NCI-H187 (cell line): ENCODE measurements at places on chromosomes 13 and 19.

- DNase-seq: no peak
These were observed 58.3 kb downstream of the KLF2 start for GRCh38 chr19:16382775-16383543.

DNA sequence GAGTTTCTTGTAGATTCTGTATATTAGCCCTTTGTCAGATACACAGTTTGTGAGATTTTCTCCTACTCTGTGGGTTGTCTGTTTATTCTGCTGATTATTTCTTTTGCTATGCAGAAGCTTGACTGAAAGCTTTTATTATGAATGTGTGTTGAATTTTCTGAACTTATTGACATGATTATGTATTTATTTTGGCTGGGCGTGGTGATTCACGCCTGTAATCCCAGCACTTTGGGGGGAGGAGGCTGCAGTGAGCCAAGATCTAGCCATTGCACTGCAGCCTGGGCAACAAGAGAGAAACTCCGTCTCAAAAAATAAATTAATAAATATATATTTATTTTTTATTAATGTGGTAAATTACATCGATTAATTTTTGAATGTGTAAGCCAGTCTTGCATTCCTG lies 78.9 kb downstream of the DNAJC15 start:
- no peak for DNase-seq

DNA sequence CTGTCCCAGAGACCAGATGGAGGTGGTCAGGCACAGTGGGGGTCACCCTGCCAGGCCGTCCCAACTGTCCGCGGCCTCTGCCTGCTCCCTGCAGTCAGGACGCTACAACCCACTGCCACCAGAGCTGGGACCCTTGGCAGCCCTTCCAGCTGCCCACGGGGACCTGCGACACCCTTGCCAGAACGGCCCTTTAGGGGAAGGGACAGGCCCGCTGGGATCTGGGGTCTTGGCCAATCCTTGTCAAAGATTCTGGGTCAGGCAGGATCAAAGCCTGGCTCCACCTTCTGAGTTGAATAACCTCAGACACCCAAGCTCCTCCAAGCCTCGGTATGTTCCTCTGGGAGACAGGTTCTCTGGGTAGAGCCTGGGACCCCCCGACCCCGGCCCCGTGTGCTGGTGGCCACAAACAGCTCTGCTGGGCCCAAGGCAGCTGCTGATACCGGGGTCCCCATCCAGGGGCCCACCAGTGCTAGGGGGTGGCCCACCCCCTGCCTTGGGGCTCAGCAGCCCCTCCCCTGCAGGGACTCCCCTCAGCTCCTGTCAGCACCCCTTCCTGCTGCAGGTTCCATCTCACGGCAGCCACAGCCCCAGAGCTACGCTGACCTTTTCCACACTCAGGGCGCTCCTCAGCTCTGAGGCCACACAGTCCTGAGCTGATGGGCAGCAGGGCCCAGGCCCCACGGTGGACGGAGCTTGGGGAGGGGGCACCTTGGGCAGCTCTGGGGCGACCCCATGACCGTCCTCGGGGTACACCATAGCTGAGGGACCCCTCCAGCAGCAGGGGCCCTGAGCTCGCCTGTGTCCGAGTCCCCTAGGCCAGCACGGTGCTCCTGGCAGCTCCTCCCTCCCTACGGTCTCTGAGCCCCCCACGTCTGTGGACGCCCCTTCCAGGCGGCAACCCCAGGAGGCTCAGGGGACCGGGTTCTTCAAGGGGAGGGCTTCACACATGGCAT lies 18.4 kb downstream of the SBNO2 start:
- DNase-seq: no peak

DNA sequence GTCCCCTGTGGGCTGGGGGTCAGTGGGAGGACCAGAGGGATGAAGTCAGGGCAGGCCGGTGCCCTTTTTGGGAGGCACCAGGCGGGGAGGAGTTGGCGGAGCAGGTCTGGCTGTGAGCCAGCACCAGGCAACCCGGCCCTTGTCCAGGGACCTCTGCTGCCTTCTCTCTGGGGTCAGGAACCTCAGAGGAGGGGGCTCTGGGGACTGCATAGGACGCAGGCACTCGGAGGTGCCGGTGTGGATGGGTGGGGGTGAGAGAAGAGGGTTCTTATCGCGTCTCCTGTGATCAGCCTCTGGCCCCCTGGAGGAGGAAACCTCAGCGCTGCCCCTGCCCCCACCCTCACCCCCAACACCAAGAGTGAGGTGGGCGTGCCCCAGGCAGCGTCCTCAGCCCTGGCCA lies 16.5 kb downstream of the DPF1 start:
- no peak for DNase-seq

GRCh38 chr13:28568286-28568685 lies 73.4 kb upstream of the FLT1 start:
- DNase-seq: no peak

- DNase-seq: no peak
These were observed 185.4 kb downstream of the TUBA3C start for GRCh38 chr13:18996221-18996620.

DNA sequence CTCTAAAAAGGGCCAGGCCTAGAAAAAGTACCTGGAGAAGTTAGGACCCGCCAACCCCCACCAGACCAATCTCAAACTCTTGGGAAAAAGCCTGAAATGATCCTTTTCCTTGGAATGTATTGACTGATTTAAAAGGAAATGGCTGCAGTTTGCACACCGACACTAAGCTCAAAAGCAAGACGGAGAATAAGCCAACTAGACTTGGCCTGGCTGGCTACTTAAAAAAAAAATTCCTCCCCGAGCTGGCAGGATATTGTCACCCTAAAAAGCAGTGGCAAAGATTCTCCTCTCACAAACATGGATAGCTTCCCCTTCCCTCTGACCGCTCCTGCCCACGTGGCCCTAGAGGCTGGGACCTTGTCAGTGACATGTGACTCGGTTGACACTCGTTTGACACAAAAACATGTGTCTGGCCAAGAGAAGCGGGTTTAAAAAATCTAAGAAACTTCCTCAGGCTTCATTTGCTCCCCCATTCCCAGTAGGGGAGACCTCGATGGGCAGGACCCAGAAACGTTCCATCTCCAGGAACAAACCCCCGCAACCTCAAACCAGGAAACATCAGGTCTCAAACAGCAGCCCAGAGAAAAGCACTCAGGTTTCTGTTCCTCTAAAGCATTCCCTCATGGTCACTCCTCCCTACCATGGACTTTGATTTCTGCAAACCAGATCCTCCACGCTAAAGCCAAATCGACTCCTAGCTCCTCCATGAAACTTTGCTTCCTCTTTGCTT lies 1.3 kb downstream of the RFX1 start:
- no peak for DNase-seq

DNA sequence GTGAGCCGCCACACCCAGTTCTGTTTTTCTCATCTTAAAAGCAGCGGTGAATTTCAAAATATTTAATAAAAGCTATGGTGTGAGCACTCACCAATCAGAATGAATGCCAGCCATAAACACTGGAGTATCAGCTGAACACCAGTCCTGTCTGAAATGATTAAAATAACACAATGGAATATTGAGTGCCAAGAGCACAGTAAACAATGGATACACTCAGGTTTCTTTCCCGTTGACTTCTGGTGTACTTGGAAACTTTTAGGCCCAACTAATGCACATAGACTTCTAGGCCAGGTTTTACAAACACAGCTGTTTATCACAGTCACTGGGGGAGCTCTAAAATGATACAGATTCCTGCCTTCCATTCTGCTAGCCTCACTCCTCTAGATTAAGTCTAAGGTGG lies 68.3 kb downstream of the SLC6A16 start:
- no peak for DNase-seq
